Thoracic aorta (tissue), 2 donors: ENCODE measurements at places on chromosomes 5 and 9. TPM values are rescaled to one million over a fixed set of nuclear protein-coding genes. Genes with fewer than 3 reads are reported as not detected.

The CNTNAP3 gene
- total RNA-seq: 31.8 TPM

The TMEM8B gene
- 24.2 TPM for total RNA-seq

The FGF10 gene
- total RNA-seq: 6.0 TPM

The GPR21 gene
- total RNA-seq: not detected

The PARP8 gene
- 34.7 TPM for total RNA-seq

The EGFL7 gene
- total RNA-seq: 56.5 TPM

The AUH gene
- total RNA-seq: 36.1 TPM

The ELOVL7 gene
- total RNA-seq: 18.5 TPM

The BBLN gene
- 208 TPM for total RNA-seq

The PCA3 gene
- total RNA-seq: not detected

The FSTL4 gene
- total RNA-seq: not detected

The FOXD1 gene
- 10.0 TPM for total RNA-seq

The CREBRF gene
- total RNA-seq: 39.3 TPM

The CCDC180 gene
- total RNA-seq: 9.7 TPM

The KCNMB1 gene
- 30.1 TPM for total RNA-seq

The MSANTD3 gene
- 15.9 TPM for total RNA-seq

The DNAJC18 gene
- 6.9 TPM for total RNA-seq

The ANKS6 gene
- 45.8 TPM for total RNA-seq

The DYNC2I2 gene
- 30.8 TPM for total RNA-seq

The BTNL3 gene
- total RNA-seq: not detected

The HRCT1 gene
- total RNA-seq: 20.4 TPM

The GRIA1 gene
- 39.0 TPM for total RNA-seq

The C5orf58 gene
- not detected for total RNA-seq

The FAM169A gene
- total RNA-seq: 1.1 TPM

The HMGXB3 gene
- total RNA-seq: 49.2 TPM

The IL13 gene
- total RNA-seq: not detected

The NUTM2G gene
- total RNA-seq: not detected

The ATOSB gene
- total RNA-seq: 30.2 TPM

The FREM1 gene
- 24.8 TPM for total RNA-seq

The TSPAN17 gene
- total RNA-seq: 25.0 TPM

The NEUROG1 gene
- not detected for total RNA-seq

The SPINK4 gene
- not detected for total RNA-seq

The ZNF608 gene
- 13.5 TPM for total RNA-seq

The MACIR gene
- 8.3 TPM for total RNA-seq
